ENCODE measurements at places on chromosomes 12 and 14.

DNA sequence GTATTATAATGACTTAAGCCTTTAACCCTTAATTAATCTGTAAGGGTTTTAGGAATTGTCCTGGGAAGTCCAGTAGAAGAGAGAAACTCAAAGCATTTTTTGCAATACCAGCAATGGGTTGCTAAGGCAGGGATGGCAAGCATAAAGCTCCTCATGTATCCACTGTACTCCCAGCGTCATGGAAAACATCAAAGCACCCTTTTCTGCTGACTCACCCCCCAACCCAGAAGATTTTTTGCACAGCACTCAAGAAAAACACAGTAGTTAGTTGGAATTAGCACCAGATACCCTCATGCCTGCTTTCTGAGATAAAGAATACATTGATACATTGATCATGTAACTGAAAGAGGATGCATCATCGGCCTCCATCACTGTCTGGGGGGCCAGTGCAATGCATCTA, 199.1 kb upstream of the CNOT2 start:
- DNase-seq = no peak

DNA sequence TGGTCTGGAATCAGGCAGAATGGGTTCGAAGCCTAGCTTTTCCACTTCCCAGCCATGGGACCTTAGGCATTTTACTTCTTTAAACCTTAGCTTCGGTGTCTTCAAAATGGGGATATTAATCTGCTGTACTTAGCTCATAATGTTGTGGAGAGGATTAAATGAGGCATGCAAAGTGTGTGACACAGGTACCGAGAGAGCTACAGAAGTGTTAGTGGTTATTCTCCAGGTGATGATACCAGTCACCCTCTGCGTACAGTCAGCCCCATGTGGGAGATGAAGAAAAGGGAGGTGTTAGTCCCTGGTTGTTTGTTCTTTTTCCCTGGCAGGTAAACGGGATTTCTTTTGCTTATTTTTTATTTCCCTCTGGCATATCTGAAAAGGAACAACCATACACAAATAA, 212.1 kb downstream of the PHLDA1 start:
- DNase-seq = no peak

GRCh38 chr12:58433959-58434358, 486.3 kb downstream of the LRIG3 start:
- no peak for DNase-seq

GRCh38 chr14:31106768-31107167, 80.6 kb upstream of the STRN3 start:
- no peak for DNase-seq

DNA sequence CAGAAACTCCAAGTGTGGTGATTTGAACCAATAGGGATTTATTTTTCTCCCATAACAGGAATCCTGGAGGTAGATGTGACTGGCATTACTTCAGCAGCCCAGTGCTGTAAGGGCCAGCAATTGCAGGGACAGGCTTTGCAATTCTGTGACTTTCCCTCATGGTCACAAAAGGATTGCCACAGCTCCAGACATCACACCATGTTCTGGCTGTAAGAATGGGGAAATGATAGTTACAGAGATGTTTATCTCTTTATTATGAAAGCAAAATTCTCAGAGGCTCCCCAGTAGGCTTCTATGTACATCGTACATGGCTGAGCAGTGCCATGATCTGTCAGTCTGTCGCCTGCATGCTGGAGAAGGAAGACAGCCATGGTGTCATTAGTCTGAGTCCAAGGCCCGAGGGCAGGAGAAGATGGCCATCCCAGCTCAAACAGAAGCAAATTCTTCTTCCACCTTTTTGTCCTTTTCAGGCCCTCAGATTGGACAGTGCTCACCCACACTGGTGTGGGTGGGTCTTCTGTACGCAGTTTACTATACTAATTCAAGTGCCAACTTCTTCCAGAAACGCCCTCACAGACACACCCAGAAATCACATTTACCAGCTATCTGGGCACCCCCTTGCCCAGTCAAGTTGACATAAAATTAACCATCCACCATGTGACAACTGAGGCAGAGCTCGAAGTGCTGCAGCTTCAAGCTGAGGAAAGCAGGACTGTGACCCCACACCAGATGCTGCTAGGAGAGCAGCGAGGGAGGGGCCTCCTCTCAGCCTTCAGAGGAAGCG, 17.2 kb downstream of the ZBTB42 start:
- DNase-seq = no peak

DNA sequence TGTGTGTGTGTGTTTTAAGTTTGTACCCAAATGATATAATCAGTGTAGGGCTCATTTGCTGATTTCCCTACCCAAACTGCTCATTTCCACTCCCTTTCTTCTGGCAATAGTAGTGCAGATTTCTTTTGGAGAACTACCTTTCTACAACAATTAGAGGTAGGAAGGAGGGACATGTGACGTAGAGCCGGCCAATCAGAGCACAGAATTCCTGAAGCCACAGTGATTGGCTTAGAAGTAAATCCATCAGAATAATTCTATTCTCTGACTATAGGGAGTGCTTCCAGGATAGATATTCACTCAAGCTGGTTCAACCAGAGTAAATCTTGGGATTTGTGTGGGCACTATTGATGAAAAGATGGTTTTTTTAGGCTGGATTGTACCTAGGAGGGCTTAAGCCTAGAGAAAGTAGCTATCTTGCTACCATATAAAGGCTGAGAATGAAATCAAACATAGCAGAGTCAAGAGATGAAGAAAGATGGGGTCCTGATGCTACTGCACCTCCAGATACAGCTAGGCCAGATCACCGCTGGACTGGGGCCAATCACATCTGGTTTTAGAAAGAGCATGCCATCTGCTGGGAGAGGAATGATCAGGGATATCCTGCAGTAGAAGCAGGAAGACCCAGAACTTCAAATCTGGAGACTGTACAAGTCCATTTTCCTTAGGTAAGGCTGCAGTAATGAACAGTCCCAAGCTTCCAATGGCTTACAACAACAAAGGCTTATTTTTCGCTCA, 54.1 kb upstream of the NUAK1 start:
- DNase-seq = no peak

GRCh38 chr12:101839324-101840283, 8.8 kb upstream of the GNPTAB start:
- no peak for DNase-seq

- no peak for DNase-seq
Observed at GRCh38 chr12:64064706-64065105, 157.4 kb downstream of the KICS2 start.

- no peak for DNase-seq
Observed at GRCh38 chr12:124861492-124861891, 2.2 kb downstream of the SCARB1 start.

- DNase-seq = no peak
Observed at GRCh38 chr12:97650242-97650641, 187.6 kb downstream of the RMST start.

DNA sequence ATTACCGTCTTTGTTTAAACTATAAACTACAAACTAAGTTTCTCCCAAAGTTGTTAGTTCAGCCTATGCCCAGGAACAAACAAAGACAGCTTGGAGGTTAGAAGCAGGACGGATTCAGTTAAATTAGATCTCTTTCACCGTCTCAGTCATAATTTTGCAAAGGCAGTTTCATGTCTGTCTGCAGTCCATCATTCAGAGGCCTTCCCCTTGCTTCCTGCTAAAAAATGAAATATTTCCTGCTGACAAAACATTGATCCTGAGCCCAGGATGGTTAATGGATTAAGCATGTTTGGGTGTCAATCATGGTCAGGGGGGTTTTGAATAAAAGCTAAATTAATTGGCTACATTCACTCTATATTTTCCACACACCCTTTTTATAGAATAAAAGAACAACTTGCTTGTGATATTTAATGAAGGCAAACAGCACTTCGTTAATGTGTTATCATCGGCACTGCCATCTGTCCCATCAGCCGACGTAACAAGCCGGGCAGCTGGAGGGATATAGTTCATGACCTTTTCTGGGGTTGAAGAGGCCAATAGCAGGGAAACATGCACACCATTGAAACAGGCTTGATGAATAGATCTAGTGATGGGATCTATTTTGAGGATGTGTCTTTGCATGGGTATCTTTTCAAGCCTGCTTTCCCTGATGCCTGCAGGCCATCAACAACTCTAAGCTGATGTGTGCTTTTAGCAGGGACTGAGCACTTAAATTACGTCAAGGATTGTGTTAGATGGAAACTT, 521.3 kb upstream of the TMEM132C start:
- no peak for DNase-seq

DNA sequence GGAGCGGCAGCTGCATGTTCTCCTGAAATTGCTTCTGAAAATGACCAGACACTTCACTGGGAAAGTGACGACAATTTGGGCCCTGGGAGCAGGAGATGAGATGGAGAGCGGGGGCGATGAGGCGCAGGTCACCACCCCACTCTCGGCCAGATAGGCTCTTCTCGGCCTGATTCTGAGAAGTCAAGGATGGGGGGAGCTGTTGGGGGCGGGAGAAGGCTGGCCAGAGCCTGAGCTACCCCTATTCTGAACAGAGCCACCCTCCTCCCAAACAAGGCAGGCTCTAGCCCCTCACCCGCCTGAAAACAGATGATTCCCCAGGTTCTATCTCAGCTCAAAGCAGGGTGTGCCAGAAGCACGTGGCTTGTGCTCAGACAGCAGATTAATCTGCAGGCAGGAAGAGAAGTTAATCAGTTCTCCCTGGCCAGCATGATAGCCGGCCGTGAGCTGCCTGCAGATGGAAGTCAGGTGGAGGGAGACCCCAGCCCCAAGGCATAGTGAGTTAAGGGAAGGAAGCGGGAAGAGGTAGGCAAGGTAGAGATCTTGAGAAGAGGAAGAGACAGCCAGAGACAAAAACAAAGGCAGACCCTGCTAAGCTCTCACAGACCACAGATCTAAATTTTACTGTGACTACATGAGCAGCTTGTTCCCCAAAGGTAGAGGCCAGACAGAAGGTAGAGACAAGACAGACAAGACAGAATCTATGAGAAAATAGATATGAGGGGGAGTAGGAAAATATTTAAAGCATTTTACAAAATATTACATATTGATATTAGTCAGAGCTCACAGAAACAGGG, 10.9 kb upstream of the TAC3 start:
- no peak for DNase-seq

GRCh38 chr14:61153914-61154545, 127.1 kb downstream of the TMEM30B start:
- DNase-seq = no peak

DNA sequence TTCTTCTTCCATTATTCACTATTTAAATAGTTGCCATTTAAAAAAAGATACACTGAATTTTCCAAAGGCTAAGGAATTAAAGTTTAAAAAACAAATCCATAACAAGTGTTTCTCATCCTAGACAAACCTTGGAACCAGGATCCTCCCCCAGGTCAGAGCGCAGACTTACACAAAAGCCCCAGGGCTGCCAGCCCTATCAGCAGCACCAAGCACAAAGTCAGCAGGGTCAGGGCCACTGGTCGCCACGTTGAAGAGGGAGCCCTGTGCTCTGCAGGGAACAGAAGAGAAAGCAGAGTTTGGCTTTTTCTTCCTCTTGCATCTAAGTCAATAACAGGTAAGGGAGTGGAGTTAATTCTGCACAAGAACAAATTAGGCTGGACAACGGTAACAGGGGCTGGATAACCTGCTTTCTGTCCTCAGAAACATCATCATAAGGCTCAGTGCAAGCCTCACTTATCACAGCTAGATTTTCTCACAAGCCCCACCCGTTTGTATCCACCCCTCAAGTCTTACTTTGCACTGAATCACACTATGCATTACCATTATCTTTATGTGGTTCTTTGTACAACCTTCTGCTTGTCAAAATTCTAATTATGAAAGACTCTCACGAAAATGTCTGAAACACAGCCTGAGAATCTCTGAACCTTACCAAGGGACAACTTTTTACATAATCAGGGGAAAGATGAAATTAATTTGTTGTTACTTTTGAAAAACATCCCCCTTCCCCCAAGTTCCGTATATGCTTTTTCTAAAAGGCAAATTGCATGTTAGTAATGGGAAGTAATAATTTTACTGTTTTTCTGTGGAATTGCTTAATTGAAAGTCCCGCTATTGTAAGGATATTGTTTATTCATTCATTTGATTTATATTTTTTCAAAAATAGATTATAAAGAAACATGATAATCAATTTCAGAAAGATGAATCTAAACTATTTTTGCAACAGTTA, 9.6 kb downstream of the CLEC1A start:
- DNase-seq = no peak

GRCh38 chr14:89367779-89368120, 49.3 kb downstream of the FOXN3 start:
- DNase-seq = no peak

- DNase-seq = no peak
Observed at GRCh38 chr12:110023059-110023980, 24.1 kb downstream of the ANKRD13A start.

DNA sequence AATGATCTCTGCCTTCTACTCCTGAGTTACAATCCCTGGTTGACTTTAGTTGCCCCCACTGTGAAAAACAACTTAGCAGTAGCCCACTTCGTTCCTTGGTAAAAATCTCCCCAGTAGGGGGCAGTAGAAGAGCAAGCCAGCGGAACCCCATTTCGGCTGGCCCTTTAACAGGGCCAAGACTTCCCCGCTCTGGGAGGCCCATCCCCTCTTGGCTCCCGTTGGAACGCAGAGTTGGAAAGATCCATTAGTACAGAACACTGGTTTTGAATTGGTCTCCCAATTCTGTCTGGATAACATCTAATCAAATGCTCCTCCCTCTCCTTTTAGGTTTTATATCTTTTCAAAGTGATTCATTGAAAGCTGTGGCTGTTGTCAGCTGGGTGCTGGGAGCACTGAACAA, 1133.3 kb downstream of the BCL11B start:
- DNase-seq = no peak

DNA sequence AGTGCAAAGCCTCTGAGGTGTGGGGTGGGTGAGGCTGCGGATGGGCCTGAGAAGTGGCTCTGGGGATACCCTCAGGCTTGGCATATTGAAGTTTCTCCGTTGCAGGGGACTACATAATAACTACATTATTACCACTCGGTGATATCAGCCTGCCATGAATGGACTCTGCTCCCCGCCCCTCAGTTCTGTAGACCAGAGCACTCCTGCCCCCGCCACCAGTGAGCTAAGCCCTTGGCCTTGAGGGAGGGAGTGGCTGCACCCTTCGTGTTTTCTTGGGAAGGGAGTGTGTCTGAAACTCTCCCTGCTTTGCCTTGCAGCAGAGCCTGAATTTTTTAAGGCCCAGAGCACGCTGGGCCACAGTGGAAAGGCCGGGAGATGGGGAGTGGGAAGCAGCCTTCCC, 1.7 kb downstream of the ORAI1 start:
- DNase-seq = no peak

- DNase-seq = no peak
Observed at GRCh38 chr14:60653701-60654161, 4.5 kb upstream of the SIX1 start.

Data from amniotic stem cell (primary cell).